Aortic smooth muscle cell (primary cell): ENCODE measurements at places on chromosomes 5 and 9. TPM values are rescaled to one million over a fixed set of nuclear protein-coding genes. Genes with fewer than 3 reads are reported as not detected.

The PCDHGB5 gene
- 21.0 and 29.1 TPM in 2 replicates for total RNA-seq

The ODF2 gene
- 38.3 and 52.2 TPM in 2 replicates for total RNA-seq

The SPRY4 gene
- 16.5 and 16.8 TPM in 2 replicates for total RNA-seq

The PCDHGA8 gene
- total RNA-seq = 2.2 and 3.9 TPM in 2 replicates

The PCDHB16 gene
- 1.8 and 1.9 TPM in 2 replicates for total RNA-seq

The BAAT gene
- total RNA-seq = not detected in 2 replicates

The MELK gene
- total RNA-seq = 18.8 and 26.2 TPM in 2 replicates

The FBP2 gene
- 0.06 TPM in 1 of 2 replicates, not detected in the other for total RNA-seq

The CCNO gene
- 0.40 and 0.50 TPM in 2 replicates for total RNA-seq

The OR1Q1 gene
- 0.26 TPM in 1 of 2 replicates, not detected in the other for total RNA-seq

The ZDHHC11 gene
- total RNA-seq = 5.3 and 5.9 TPM in 2 replicates
